Osteocyte (in vitro differentiated cells): ENCODE measurements at places on chromosomes 3 and 15. TPM values are rescaled to one million over a fixed set of nuclear protein-coding genes. Genes with fewer than 3 reads are reported as not detected.
A peak's percentile ranks its signal among the peaks of the same experiment; 100 is the strongest.

DNA sequence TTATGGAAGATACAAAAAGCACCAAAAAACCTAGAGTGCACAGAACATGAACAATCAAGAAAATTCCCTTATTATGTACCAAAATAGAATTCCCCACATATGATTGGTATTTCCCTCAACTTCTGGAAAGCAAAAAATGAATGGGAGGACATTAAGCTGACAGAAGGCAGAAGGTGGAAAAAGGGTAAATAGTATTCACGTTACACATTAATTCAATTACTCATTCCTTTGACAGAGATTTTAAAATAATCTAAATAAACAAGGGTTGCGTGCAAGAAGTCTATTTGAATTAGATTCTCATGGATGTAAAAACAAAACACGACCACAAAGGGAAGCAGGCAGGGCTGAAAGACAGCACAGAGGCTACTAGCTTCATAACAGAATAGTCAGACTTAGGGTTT is 260.5 kb upstream of the ZPLD1 start:
- H3K4me3 ChIP-seq, result no peak overlapping the region
- H3K4me1 ChIP-seq, result peaks cover 28% of the 10 kb centered on the region
- DNase-seq, result no peak
- peak overlapping the region; percentile 42 for H3K27ac ChIP-seq
- no peaks in the 10 kb centered on the region for H3K27me3 ChIP-seq

- no peaks in the 10 kb centered on the region for H3K36me3 ChIP-seq
- peak overlapping the region; percentile 95 for H3K27ac ChIP-seq
- peak overlapping the region; percentile 89 for H3K4me3 ChIP-seq
- H3K27me3 ChIP-seq, result peaks cover 9% of the 10 kb centered on the region
Observed at GRCh38 chr3:185585518-185585858, 607 bp upstream of the SENP2 start.

DNA sequence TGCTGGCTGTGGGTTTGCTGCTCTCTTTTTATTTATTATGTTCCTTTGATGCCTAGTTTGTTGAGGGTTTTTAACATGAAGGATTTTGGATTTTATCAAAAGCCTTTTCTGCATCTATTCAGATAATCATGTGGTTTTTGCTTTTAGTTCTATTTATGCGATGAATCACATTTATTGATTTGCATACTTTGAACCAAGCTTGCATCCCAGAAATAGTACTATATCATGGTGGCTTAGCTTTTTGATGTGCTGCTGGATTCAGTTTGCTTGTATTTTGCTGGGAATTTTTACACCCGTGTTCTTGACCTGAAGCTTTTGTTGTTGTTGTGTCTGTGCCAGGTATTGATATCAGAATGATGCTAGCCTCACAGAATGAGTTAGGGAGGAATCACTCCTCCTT is 48.4 kb downstream of the MCTP2 start:
- H3K4me3 ChIP-seq, result no peak overlapping the region
- H3K27me3 ChIP-seq, result no peaks in the 10 kb centered on the region
- no peak overlapping the region for H3K27ac ChIP-seq
- H3K36me3 ChIP-seq, result no peaks in the 10 kb centered on the region
- H3K4me1 ChIP-seq, result no peaks in the 10 kb centered on the region

Gene CKMT1B
- total RNA-seq, result not detected in 2 replicates

- no peaks in the 10 kb centered on the region for H3K4me1 ChIP-seq
- no peak overlapping the region for H3K27ac ChIP-seq
- H3K27me3 ChIP-seq, result no peaks in the 10 kb centered on the region
- no peak overlapping the region for H3K4me3 ChIP-seq
- DNase-seq, result peak; percentile 23
Observed at GRCh38 chr3:52721002-52721729, 15.3 kb downstream of the SPCS1 start.

Gene B3GALNT1
- 15.0 and 18.5 TPM in 2 replicates for total RNA-seq

- H3K27me3 ChIP-seq, result no peaks in the 10 kb centered on the region
- DNase-seq, result no peak
- H3K36me3 ChIP-seq, result peaks cover 17% of the 10 kb centered on the region
- H3K4me3 ChIP-seq, result no peak overlapping the region
- peaks cover 15% of the 10 kb centered on the region for H3K4me1 ChIP-seq
Observed at GRCh38 chr3:179035232-179035631, 36.4 kb downstream of the ZMAT3 start.

- H3K4me3 ChIP-seq, result no peak overlapping the region
- H3K27ac ChIP-seq, result no peak overlapping the region
- no peaks in the 10 kb centered on the region for H3K36me3 ChIP-seq
- H3K27me3 ChIP-seq, result no peaks in the 10 kb centered on the region
- no peaks in the 10 kb centered on the region for H3K4me1 ChIP-seq
- DNase-seq, result no peak
Observed at GRCh38 chr3:3368306-3368705, 188.8 kb upstream of the CRBN start.

GRCh38 chr3:143412084-143412483 is 292.5 kb downstream of the CHST2 start:
- H3K36me3 ChIP-seq, result no peaks in the 10 kb centered on the region
- no peaks in the 10 kb centered on the region for H3K4me1 ChIP-seq
- H3K4me3 ChIP-seq, result no peak overlapping the region
- no peaks in the 10 kb centered on the region for H3K27me3 ChIP-seq
- no peak overlapping the region for H3K27ac ChIP-seq

DNA sequence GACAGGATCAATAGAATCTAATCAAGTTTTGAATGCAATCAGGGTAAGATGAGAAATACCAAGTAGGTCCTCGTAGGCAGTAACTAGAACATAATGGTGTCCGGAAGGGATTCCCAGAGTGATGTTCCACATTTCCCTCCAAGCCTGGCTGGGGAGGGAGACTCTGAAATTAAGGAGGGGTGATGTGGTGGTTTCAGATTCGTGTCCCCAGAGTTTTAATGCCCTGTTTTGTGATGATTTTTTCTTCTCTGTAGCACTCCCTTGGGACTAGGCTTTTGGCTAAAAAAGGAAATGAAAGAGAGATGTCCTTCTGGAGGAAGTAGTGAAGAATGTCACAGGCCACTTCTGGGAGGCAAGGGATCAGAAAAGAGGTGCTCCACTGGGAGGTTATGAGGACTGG is 108.3 kb upstream of the CACNA2D3 start:
- no peaks in the 10 kb centered on the region for H3K27me3 ChIP-seq
- H3K36me3 ChIP-seq, result no peaks in the 10 kb centered on the region
- no peak for DNase-seq
- H3K4me3 ChIP-seq, result no peak overlapping the region

DNA sequence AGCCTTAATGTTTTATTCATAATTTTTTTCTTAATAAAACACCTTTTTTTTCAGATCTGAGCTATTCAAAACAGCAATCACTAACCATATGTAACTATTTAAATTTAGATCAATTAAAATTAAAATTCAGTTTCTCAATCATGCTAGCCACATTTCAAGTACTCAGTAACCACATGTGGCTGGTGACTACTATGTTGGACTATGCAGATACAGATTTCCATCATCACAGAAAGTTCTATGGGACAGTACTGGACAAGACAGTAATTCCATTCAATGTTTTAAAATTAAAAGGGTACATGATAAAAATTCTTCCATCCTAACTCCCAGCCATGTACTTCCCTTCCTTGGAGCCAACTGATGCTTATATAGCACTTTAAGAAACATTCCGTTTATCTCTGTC is 119.3 kb downstream of the GLDN start:
- DNase-seq, result no peak
- H3K27ac ChIP-seq, result no peak overlapping the region
- no peak overlapping the region for H3K4me3 ChIP-seq

- DNase-seq, result no peak
- H3K4me3 ChIP-seq, result no peak overlapping the region
- H3K27ac ChIP-seq, result no peak overlapping the region
Observed at GRCh38 chr15:39244776-39245175, 336.1 kb upstream of the THBS1 start.

- peaks cover 6% of the 10 kb centered on the region for H3K4me1 ChIP-seq
- H3K4me3 ChIP-seq, result no peak overlapping the region
- H3K27ac ChIP-seq, result peak overlapping the region; percentile 23
- H3K36me3 ChIP-seq, result peaks cover 35% of the 10 kb centered on the region
Observed at GRCh38 chr15:64144192-64144564, 7.4 kb upstream of the SNX22 start.

Gene GABRB3
- 7.4 and 9.7 TPM in 2 replicates for total RNA-seq

DNA sequence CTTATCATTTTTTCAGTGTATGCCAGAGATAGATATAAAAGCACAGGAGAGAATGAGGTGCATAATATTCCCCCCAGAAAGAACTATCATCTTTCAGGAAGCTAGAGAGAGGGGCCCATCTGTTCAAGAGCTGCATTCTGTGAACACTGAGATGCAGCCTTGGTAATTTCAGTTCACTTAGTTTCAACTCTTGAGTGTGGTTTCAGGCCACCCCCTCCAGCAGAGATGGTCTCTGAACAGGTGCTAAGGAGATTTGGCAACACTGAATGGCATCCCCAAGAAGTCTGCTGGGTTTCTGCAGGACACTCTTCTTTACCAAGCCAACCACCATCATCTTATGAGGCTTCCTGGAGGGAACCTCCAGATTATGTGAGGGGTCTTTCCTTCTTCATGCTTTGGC is 30.4 kb upstream of the LIMD1 start:
- peaks cover 2% of the 10 kb centered on the region for H3K36me3 ChIP-seq
- no peaks in the 10 kb centered on the region for H3K27me3 ChIP-seq
- H3K4me1 ChIP-seq, result peaks cover 18% of the 10 kb centered on the region
- H3K27ac ChIP-seq, result no peak overlapping the region
- DNase-seq, result no peak

GRCh38 chr3:42517117-42517516 is 14.7 kb downstream of the VIPR1 start:
- DNase-seq, result no peak
- H3K4me1 ChIP-seq, result no peaks in the 10 kb centered on the region
- no peaks in the 10 kb centered on the region for H3K27me3 ChIP-seq

DNA sequence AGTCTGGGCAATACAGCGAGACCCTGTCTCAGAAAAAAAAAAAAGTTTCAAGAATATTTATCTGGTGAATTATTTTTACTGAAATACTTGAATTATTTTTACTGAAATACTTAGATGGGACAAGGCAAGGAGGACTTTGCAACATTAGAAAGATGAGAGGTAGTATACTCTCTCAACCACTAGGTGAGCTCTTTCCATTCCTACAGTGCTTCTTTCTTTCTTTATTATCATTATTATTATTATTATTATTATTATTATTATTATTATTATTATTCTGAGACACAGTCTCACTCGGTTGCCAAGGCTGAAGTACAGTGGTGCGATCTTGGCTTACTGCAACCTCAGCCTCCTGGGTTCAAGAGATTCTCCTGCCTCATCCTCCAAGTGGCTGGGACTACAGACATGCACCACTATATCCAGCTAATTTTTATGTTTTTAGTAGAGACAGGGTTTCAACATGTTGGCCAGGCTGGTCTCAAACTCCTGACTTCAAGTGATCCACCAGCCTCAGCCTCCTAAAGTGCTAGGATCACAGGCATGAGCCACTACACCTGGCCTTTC is 468.8 kb downstream of the MAGI1 start:
- no peak overlapping the region for H3K27ac ChIP-seq
- H3K36me3 ChIP-seq, result no peaks in the 10 kb centered on the region
- no peaks in the 10 kb centered on the region for H3K27me3 ChIP-seq
- DNase-seq, result no peak
- peaks cover 30% of the 10 kb centered on the region for H3K4me1 ChIP-seq

DNA sequence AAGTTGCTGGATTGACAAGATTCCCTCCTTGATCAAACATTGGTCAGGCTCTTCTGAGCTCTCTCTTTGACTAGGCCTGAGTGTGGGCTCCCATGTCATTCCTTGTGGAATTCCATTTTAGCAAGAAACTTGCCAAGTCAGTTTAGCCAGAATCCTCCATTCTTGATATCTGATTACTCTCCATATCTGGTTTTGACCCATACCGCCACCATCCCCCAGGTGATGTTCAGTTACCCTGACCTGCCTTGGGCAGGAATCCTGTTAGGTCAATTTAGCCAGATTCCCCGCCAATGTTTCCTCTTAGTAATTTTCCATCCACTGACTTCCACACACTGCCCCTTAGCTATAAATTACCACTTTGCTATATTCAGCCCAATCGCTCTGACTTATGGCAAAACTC is 1.0 kb upstream of the PCCB start:
- H3K27ac ChIP-seq, result no peak overlapping the region
- H3K36me3 ChIP-seq, result no peaks in the 10 kb centered on the region
- DNase-seq, result no peak

DNA sequence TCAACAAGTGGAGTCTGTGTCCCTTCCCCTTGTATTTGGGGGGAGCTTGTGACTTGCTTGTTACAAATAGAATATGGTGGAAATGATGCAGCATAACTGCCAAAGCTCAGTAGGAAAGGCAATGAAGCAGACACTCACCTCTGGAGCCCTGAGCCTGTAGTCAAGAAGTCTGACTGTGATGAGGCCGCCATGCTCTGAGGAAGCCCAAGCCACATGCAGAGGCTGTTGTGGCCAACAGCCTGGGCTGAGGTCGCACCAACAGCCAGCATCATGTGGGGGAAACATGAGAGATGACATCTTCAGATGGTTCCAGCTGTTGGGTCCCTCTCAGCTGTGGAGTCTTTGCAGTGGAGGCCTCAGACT is 161.4 kb downstream of the CHSY1 start:
- DNase-seq, result no peak
- no peaks in the 10 kb centered on the region for H3K36me3 ChIP-seq
- peak overlapping the region; percentile 92 for H3K27ac ChIP-seq
- no peaks in the 10 kb centered on the region for H3K27me3 ChIP-seq
- H3K4me1 ChIP-seq, result peaks cover 36% of the 10 kb centered on the region
- no peak overlapping the region for H3K4me3 ChIP-seq

Gene MASP1
- not detected in 2 replicates for total RNA-seq

DNA sequence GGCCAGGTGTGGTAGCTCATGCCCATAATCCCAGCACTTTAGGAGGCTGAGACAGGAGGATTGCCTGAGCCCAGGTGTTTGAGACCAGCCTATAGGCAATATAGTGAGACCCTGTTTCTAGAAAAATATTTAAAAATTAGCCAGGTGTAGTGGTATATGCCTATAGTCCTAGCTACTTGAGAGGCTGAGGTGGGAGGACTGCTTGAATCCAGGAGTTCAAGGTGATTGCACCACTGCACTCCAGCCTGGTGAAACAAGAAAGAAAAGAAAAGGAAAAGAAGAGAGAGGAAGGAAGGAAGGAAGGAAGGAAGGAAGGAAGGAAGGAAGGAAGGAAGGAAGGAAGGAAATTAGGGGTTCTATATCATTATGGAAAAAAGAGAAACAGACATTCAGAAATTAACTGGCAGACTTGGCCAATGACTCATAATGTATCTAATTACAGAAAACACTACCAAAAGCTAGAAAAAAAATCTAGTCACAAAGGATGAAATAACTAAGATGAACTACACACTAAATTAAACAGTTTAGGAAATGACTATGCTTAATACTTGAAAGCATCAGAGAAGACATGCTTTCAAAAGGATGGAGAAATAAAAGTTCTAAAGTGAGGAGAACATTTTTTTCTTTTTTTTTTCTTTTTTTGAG is 45.4 kb upstream of the TERB2 start:
- H3K4me1 ChIP-seq, result no peaks in the 10 kb centered on the region
- H3K4me3 ChIP-seq, result no peak overlapping the region
- no peak for DNase-seq
- no peak overlapping the region for H3K27ac ChIP-seq
- H3K27me3 ChIP-seq, result peaks cover 11% of the 10 kb centered on the region

- H3K4me3 ChIP-seq, result no peak overlapping the region
- DNase-seq, result no peak
- no peak overlapping the region for H3K27ac ChIP-seq
- H3K27me3 ChIP-seq, result peaks cover 2% of the 10 kb centered on the region
Observed at GRCh38 chr3:56962206-56962605, 98.3 kb upstream of the SPATA12 start.
